ENCODE measurements at places on chromosomes 7 and 10. TPM values are rescaled to one million over a fixed set of nuclear protein-coding genes. Genes with fewer than 3 reads are reported as not detected.

DNA sequence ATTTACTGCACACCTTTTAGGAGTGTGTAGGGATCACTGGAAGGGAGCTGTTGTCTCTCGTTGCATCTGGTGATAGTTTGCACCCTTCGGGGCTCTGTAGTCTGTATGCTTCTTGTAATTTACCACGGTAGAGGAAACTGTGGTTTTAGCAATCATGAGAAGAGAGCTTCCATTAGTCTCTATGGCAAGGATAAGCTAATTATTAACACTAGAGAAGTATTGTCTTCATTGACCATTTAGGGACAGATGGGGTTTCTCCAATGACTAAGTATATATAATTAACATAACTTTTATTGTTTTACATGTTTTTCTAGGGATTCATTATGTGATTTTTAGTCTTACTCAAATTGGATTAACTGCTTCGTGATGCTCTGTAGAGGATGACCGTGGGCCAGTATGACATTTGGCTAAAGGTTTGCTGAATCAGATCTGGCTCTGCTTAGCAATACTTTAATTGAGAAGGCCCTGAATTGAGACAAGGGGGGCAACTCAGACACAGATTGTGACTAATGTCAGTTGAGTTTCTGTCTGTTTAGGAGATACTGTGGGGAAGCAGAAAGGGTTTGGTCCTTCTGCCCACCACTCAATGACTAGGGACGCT, 8.7 kb downstream of the SLC18A2 start:
- no peaks in the 10 kb centered on the region for H3K36me3 ChIP-seq
- peaks cover 18% of the 10 kb centered on the region for H3K4me1 ChIP-seq
- peaks cover 37% of the 10 kb centered on the region for H3K27me3 ChIP-seq

The RAMP3 gene
- total RNA-seq = not detected

GRCh38 chr10:80454513-80455460, 677 bp downstream of the TSPAN14 start:
- H3K27ac ChIP-seq = peak overlapping the region; percentile 97
- no peak for DNase-seq
- peak overlapping the region; percentile 96 for H3K4me3 ChIP-seq

DNA sequence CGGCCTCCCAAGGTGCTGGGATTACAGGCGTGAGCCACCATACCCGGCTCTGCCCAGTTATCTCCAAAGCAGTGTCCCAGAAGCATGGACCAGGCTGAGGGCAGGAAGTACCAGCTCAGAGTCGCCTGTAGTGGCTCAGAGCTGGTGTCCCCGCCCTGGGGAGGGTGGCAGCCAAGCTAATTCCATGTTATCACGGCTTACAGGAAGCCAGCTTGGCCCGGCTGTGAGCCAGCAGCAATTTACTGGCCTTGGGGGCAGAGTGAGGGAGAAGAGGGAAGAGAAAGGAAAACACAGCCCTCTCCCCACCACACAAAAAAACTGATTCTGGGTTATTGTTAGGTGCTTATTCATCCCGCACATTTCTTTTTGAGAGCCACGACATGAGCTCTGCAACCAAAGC, 88.1 kb downstream of the HIP1 start:
- H3K27ac ChIP-seq = peak overlapping the region; percentile 50
- H3K36me3 ChIP-seq = no peaks in the 10 kb centered on the region
- no peak overlapping the region for H3K4me3 ChIP-seq
- H3K27me3 ChIP-seq = no peaks in the 10 kb centered on the region

DNA sequence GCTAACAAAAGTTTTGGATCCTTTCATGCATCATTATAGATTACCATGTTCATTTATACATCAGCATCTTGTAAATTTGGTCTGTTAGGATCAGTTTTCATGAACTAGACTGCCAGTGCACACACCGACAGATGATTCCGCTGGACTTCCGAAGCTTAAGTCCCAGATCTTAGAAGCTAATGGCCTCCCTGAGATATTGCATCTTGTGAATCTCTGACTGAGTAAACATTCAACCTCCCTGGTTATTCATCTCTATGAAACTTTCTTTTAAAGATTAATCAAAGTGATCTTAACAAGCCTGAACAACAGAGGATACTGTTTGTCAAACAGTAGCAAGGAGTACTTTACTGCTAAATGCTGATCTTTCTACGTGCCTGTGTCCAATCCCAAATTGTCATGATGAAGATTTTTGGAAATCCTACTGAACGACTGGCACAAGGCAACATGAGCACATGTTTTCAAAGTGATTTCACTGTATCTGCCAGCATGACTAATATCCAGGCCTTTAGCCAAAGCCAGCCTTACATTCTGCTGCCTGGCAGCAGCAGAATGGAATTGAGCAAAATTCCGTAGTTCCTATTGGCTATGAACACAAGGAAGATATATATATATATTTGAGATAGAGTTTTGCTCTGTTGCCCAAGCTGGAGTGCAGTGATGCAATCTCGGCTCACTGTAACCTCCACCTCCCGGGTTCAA, 91.3 kb upstream of the ANK3 start:
- H3K4me1 ChIP-seq = no peaks in the 10 kb centered on the region
- H3K36me3 ChIP-seq = no peaks in the 10 kb centered on the region
- DNase-seq = no peak
- no peaks in the 10 kb centered on the region for H3K27me3 ChIP-seq

- no peaks in the 10 kb centered on the region for H3K27me3 ChIP-seq
- no peak for DNase-seq
- H3K27ac ChIP-seq = no peak overlapping the region
- no peaks in the 10 kb centered on the region for H3K4me1 ChIP-seq
Observed at GRCh38 chr10:73182568-73182967, 14.6 kb downstream of the FAM149B1 start.

The IFIT1B gene
- total RNA-seq = not detected

DNA sequence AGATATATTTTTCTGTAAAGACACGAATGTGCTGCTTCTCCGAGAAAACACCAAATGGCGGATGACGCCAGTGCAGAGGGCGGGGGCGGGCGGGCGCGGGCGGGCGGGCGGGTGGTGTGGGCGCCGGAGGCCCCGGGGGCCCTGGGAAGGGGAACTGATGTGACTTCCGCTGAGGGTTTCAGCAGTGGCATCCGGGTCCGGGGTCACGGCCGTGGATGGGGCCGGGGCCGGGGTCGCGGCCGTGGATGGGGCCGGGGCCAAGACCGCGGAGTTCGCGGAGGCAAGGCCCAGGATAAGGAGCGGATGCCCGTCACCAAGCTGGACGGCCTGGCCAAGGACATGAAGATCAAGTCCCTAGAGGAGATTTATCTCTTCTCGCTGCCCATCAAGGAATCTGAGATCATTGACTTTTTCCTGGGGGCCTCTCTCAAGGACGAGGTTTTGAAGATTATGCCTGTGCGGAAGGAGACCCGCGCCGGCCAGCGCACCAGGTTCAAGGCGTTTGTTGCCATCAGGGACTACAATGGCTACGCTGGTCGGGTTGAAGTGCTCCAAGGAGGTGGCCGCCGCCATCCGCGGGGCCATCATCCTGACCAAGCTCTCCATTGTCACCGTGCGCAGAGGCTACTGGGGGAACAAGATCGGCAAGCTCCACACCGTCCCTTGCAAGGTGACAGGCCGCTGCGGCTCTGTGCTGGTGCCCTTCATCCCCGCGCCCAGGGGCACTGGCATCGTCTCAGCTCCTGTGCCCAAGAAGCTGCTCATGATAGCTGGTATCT, 20.3 kb upstream of the IGF2BP3 start:
- H3K4me3 ChIP-seq = no peak overlapping the region
- H3K4me1 ChIP-seq = peaks cover 5% of the 10 kb centered on the region
- H3K36me3 ChIP-seq = peaks cover 4% of the 10 kb centered on the region

DNA sequence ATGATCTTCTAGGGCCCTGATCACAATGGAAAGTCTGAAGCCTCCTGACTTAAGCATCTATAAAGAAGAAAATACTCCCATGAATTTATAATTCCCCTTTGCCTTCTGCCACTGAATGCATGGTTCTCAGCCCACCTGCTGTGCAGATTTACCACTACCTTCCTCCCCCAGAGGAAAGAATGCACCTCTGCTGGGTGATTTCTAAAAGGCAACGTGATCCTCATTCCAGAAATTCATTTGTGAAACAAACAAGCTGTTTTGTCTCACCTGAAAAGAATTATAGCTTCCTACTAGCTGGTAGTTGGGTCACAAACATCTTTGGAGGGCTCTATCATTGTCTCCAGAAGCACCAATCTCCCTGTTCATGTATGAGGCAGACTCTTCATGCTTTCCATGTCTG, 320.2 kb downstream of the CDC14C start:
- H3K4me1 ChIP-seq = peaks cover 4% of the 10 kb centered on the region
- no peak for DNase-seq
- no peak overlapping the region for H3K27ac ChIP-seq
- no peaks in the 10 kb centered on the region for H3K36me3 ChIP-seq

- no peaks in the 10 kb centered on the region for H3K4me1 ChIP-seq
- DNase-seq = no peak
- H3K36me3 ChIP-seq = no peaks in the 10 kb centered on the region
- H3K27ac ChIP-seq = no peak overlapping the region
- peaks cover 2% of the 10 kb centered on the region for H3K27me3 ChIP-seq
- no peak overlapping the region for H3K4me3 ChIP-seq
Observed at GRCh38 chr10:49290131-49290530, 8.8 kb upstream of the C10orf71 start.

- H3K4me3 ChIP-seq = no peak overlapping the region
- H3K27me3 ChIP-seq = peaks cover 57% of the 10 kb centered on the region
- H3K27ac ChIP-seq = no peak overlapping the region
- DNase-seq = no peak
Observed at GRCh38 chr7:149670288-149670687, 103.1 kb downstream of the ZNF467 start.
